ENCODE measurements at places on chromosomes 1 and 21. TPM values are rescaled to one million over a fixed set of nuclear protein-coding genes. Genes with fewer than 3 reads are reported as not detected.

Gene MORN1
- 6.2 TPM for total RNA-seq

Gene OR2T11
- not detected for total RNA-seq

Gene RCC1
- 77.3 TPM for total RNA-seq

Gene MCOLN3
- total RNA-seq = not detected

Gene DEPDC1
- 21.1 TPM for total RNA-seq

Gene OR14K1
- not detected for total RNA-seq

Gene KCNE2
- not detected for total RNA-seq

Gene STPG1
- total RNA-seq = 2.3 TPM

Gene FGR
- not detected for total RNA-seq

Gene COL11A1
- 2.3 TPM for total RNA-seq

Gene SLAMF9
- not detected for total RNA-seq

Gene SYCP1
- not detected for total RNA-seq

Gene COL8A2
- under 0.01 TPM for total RNA-seq

Gene FAM110D
- total RNA-seq = 2.1 TPM

Gene TMCC2
- total RNA-seq = 1.9 TPM

Gene GJA9
- total RNA-seq = not detected

Gene SFN
- total RNA-seq = not detected

Gene HSD17B7
- total RNA-seq = 32.1 TPM

Gene DOCK7
- 26.1 TPM for total RNA-seq

Gene IL23R
- not detected for total RNA-seq
